ENCODE measurements at places on chromosomes 2 and 18. TPM values are rescaled to one million over a fixed set of nuclear protein-coding genes. Genes with fewer than 3 reads are reported as not detected.
A peak's percentile ranks its signal among the peaks of the same experiment; 100 is the strongest.

DNA sequence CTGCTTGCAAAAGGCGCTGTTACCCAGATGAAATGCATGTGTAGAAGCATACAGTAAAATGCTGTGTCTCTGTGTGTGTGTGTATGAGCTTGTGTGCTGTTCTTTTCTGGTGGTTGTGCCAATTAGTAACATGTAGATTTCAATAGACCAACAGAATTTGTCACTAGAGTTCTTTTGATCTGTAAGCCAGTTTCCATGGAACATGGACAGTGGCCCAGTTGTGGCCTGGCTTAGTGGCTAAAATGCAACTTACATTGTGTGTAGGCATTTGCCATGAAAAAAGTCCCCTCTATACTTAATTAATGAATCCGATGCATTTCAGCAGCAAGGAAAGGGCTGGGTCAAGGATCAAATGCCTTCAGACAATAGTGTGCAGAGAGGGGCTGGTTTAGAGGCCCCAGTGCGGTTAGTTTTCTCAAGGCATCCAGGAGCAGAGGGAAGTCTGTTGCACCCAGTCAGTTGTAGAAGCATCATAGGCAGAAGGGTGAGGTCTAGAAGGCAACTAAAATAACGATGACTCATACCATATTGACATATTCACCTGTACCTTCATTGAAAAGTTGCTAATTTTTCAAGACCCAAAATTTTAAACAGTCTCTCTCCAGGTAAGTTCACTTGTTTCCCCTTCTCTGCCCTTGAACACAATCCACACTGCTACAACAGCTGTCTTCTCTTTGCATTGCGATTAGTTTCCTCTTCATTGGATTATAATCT, 366.9 kb upstream of the SPRED2 start:
- no peak for DNase-seq

The TBR1 gene
- not detected for total RNA-seq

DNA sequence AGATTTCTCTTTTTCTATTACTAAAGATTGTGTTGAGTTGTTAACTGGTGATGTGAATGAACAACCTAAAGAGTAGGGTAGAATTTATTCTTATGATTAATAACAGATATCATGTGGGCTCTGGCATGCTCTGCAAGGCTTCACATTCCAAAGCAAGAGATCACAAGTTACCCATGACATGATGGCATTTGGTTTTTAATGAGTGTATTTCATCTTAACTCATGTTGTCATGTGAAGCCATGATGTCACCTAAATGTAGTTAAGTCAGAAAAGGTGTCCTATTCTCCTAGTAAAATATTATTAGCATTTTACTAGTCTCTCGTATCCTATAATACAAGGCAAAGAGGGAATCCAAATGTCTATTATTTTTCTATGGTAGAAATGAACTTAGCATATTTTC, 678.0 kb downstream of the ARHGAP15 start:
- no peak for DNase-seq

DNA sequence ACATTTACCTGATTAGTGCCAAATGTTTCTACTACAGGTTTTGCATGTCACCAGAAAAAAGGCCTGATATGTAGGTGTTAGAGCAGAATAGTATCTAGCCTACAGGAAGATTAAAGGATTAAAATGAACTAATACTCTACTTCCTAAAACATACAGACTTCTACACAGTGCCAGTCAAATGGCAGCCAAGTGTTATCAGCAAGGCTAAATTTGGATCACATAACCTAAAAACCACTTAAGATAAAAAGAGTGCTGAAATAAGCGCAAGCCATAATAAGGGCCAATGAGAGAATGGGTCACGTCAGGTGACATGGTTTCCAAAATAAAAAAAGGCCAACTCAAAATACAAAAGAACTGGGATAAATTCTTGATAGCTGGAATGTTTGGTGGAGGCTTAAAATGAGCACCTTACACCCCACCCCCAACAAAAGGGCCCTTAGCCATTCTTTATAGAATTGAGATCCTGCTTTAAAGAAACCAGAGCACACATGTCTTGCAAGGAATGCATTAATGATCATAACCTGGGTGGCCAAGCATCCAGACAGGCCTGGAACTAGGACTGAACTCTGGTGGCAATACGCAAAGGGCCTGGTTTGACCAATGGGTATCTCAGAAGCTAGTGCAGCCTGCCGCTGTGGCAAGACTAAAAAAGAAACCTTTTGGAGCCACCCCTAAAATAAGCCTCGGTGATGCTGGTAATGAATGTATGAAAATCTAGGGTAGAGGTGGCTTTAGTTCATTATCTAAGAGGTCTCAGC, 32.4 kb downstream of the IRS1 start:
- DNase-seq = no peak

DNA sequence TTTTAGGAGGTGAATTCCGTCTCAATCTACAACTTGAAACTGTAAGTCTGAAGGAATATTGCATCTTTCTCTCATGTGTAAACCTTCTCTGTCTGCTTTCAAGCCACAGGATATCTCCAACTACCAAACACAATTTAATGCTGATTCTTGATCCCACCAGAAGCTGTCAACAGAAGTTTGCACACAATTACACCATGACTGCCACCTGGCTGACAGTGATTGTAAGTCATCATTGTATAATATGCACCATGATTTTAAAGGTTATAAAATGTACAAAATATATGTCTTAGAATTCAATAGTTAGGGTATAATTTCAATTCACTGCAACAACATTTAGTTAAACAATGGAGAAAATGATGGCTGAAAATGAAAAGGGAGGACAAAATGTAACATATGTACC, 18.4 kb downstream of the PREPL start:
- DNase-seq = peak; percentile 59

The SLC4A3 gene
- 0.47 TPM for total RNA-seq

The ATP8B1 gene
- 0.35 TPM for total RNA-seq

DNA sequence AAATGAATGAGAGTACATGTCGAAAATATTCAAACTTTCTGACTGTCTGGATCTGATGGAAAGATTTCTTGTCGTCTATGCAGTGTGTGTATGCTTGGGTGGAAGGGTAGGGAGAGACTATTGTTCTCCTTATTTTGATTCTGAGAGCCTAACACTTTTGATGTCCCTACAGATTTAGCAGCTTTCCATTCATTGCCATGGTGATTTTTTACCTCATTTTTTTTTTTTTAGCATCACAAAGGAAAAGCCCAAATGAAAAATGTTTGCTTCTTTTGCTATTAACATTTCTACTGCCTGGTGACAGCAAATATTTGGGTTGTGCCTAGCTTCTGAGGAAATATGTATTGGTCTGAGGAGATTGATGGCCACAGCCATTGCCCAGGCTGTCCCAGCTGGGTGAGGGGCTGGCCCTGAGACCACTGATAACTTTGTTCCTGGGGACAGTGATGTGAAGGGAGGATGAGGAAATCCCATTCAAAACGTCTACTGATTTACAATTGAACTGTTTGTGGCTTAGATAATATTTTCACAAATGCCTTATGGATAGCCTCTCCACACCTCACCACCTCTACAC, 558.6 kb downstream of the DCC start:
- DNase-seq = no peak

DNA sequence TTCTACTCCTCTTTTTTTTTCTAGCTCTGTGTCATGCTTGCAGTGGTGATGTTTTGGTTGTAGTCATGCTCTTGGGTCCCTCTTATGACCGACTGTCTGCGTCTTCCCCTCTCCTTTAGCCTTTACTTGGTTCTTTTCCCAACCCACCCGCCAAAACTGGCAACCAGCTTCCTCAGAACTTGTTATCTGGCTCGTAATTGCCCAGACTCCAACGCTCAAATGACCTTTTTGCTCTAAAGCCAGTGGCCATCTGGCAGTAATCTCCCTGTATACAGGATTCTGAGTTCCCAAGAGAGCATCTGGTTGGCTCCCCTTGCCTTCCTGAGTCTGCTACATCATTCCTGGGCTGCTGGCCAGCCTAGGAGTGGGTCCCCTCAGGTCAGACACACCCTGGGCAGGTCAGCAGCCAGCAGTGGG, 147.2 kb downstream of the MGAT5 start:
- no peak for DNase-seq

The DOK6 gene
- not detected for total RNA-seq

GRCh38 chr18:55405475-55405874, 182.5 kb downstream of the TCF4 start:
- DNase-seq = no peak

The PDE1A gene
- not detected for total RNA-seq

DNA sequence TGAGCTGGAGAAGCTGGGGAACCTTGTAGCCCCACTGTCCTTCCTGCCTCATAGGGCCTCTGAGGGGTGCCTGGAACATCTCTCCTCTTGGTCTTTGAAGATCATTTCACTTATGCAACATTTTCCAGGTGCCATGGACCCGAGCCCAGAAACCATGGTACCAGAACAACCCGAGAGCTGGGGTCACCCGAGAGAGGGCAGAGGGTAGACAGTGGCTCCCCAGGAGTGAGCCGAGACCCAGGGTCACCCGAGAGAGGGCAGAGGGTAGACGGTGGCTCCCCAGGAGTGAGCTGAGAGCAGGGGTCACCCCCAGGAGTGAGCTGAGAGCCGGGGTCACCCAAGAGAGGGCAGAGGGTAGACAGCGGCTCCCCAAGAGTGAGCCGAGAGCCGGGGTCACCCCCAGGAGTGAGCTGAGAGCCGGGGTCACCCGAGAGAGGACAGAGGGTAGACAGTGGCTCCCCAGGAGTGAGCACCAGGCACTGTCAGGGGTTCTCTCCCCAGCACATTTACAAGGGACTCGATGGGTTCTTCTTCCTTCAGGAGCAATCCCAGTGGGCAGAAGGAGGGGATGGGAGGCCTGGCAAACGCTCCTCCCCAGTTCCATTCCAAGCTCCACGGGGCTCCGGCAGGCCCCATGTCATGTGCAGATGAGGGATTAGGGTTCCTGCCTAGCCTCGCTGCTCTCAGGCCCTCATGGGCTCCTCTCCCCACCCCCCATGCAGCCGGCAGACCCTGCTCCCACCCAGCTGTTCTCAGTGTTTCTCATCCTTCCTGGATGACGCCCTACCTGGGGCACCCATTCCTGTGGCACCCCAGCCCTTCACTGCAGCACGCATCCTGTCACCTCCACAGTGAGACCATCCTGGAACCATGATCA, 163.5 kb downstream of the RTP5 start:
- no peak for DNase-seq

All from T-cell (primary cell).